NCI-H510A treated with DMSO at 0.1 percent for 48 hours (cell line): ENCODE measurements at places on chromosomes 4 and X.
A peak's percentile ranks its signal among the peaks of the same experiment; 100 is the strongest.

GRCh38 chrX:68550193-68550592 lies 51.3 kb downstream of the YIPF6 start:
- DNase-seq, result no peak

- DNase-seq, result peak; percentile 75
Observed at GRCh38 chr4:99062120-99062519, 26.5 kb downstream of the ADH5 start.

GRCh38 chr4:80806472-80806871 lies 224.0 kb upstream of the BMP3 start:
- DNase-seq, result no peak

DNA sequence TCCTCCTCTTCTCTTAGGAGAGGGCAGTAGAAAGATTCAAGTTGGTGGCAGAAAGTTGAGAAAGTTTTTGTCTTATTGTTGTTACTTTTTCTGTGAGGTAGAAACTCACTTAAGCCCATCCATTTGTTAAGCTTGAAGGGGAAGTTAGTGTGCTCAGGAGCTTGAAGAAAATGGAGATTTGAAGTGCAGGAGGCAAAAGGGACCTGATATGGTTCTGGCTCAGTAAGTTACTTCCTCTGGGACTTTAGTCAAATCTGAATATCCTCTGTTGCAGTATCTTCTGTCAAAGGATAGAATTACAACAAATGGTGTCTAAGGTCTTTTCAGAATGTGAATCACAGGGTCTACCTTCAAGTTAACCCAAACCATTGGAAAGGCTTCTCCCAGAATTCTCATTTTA lies 46.2 kb downstream of the CXCL13 start:
- DNase-seq, result no peak

DNA sequence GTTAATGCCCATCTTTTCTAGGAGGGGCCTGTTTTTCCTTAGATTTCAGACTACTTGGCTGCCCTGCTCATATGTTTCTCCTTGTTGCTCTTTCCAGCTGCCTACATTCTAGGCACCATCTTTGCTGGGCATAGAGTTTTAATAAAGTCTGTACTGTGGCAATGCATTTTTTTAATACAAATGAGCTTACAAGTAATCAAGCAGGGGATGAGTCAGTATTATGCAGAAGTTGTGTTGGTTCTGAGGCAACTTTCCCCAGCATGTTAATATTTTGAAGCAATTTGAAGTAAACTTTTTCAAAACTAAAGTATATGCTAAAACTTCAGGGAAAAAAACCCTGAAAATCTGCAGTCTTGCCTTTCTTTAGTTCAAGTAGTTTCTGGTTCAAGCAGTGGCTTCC lies 372.0 kb upstream of the GATB start:
- no peak for DNase-seq

DNA sequence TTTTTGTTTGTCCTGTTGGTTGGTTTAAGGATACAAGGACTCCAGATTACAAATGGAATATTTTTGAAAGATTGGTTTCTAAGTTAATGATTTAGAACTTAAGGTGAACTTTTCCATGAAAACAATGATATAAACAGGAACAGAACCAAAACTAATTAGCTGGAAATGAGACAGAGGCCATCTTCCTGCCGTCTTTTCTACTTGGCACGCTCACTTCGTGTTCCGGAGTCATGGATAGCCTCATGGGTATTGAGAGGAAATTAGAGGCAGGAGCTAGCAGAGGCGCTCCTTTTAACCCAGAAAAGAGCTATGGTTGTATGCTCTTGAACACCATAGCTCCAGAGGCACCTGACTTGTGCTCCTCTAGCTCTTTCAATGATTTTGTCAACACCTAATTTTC lies 2.4 kb downstream of the FAM241A start:
- no peak for DNase-seq

- no peak for DNase-seq
Observed at GRCh38 chr4:82138374-82138773, 235.4 kb downstream of the HNRNPD start.

DNA sequence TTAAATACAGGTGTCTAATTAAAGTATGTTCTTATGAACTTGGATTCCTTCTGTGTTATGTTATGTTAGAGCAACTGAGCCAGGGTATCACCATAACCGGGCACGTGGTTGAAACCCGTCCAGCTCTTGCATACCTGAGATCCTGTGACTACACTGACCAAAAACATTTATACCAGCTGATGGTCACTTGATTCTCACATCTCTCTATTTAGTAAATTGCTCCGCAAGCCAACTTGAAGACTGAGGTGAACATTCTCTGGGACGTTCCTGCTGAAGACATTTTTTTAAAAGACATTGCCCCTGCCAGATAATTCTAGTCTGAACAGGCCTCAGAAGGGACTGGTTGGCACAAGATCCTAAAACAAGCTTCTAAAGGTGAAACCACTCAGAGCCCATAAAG lies 550.0 kb upstream of the DIPK2B start:
- DNase-seq, result no peak

- DNase-seq, result no peak
Observed at GRCh38 chr4:121198251-121198650, 34.1 kb upstream of the TNIP3 start.

GRCh38 chr4:176358083-176358469 lies 38.3 kb downstream of the SPCS3 start:
- DNase-seq, result no peak

GRCh38 chr4:152696764-152697261 lies 17.0 kb upstream of the TMEM154 start:
- no peak for DNase-seq
